ENCODE measurements at places on chromosomes 6 and 20. TPM values are rescaled to one million over a fixed set of nuclear protein-coding genes. Genes with fewer than 3 reads are reported as not detected.

REM1 gene
- 5.5 TPM for polyA plus RNA-seq

DNA sequence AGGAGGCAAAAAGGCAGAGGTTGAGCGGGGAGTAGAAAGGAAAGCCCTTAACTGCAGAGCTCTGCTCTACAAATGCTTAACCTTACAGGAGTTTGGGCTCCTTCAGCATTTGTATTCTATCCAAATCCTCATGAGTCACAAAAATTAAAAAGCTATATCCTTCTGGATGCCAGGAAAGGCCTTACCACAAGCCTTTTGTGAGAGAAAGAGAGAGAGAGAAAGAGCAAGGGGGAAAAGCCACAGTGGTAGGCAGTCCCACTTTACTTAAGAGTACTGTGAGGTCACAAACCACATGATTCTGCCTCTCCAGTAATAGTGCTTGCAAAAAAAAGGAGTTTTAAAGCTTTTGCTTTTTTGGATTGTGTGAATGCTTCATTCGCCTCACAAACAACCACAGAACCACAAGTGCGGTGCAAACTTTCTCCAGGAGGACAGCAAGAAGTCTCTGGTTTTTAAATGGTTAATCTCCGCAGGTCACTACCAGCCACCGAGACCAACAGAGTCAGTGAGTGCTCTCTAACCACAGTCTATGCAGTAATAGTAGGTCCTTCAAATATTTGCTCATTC lies at the start of gene RUNX2:
Gene RUNX2 (plus strand): TSS at position 375 of the 567 bp plus-strand sequence. CDS start 397 bp downstream, outside the sequence.
- DNase-seq, result peak; percentile 79

DNA sequence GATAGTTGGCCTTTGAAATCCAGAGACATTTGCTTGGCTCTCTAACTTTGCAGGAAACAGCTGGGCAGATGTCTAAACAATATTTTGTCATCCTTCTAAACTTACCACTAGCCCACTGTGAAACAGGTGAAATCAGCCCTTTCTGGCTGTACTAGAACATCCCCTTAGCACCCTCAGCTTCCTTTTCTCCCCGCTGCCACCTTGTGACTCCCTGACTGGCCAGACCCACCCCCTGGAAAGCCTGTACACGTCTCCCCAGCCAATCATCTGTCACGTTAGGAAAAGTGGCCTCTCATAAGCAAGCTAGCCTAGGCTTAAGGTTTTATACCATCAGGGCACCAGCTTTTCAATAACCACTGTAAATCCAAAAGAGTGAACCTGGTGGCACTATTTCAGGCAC lies 88.6 kb upstream of the E2F3 start:
- no peak for DNase-seq

- DNase-seq, result peak; percentile 73
Observed at GRCh38 chr6:52420668-52421358, 671 bp downstream of the EFHC1 start.

TOP1 gene
- 56.6 TPM for polyA plus RNA-seq

DNA sequence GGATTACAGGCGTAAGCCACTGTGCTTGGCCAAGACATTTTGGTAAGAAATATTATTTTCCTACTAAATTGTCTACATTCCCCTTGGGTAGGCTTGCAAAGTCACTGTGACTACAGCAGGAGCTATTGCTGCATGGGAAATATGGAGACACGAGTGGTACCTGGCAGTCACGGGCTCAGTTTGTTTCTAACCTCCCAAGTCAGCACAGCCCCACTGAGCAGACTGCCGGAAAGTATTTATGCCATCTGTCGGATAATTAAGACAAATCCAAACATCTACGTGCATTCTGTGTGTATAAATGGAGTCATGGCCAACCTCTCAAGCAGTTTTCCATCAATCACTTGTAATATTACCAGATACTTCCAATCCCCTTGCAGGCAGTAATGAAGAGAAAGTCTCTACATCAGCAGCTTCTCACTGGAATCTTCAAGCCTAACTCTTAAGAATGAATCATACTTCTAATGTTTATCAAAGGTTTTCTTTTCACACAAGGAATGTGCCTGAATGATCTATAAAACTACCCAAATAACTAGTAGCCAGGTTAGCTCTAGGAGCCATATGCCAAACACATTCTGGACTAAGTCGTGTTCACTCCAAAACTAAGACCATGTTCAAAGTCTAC lies 20.1 kb downstream of the PSMB1 start:
- DNase-seq, result no peak

SALL4 gene
- polyA plus RNA-seq, result 0.17 TPM

PLEKHG1 gene
- 17.1 TPM for polyA plus RNA-seq

TCP11 gene
- polyA plus RNA-seq, result 0.58 TPM

Data from muscle of back (tissue), 13 donors.